ENCODE measurements at places on chromosomes 1 and 21.

- no peak for DNase-seq
Observed at GRCh38 chr1:172391976-172392375, 28.5 kb upstream of the C1orf105 start.

DNA sequence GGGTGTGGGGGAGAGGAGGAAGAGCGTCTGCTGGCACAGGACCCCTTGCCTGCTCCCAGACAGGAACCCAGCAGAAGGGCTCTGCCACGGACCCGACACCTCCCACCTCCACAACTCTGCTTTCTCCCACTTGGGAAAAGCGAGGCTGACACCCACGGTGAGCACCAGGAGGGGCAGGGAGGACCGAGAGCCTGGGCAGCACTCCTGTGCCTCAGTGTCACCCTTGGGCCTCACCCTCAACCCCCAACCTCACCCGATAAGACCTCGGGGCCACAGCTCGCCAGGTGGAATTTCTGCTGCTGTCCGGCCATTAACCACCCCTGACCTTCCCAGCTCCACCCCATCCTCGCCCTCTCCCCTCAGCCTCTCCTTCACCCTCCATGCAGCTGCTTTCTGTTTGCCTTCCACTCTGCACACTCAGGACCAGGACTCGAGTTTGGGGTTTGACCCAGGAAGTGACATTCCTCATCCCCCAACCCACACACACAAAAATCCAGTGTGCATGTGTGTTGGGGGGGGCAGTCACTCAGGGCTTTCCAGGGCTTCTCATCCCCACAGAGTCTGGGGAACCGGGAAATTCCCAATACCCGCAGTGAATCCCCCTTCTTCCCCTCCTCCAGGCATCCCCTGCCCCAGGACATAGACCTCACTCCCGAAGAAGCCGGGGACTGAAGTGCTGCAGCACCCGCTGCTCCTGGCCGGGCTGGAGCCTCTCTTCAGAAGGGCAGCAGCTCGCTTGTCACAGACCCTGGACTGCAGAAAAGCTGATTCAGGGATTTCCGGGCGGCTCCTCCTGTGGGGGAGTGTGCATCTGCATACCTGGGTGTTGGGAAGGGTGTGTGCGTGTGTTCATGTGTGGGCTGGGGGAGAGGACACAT lies 65.8 kb downstream of the SYT2 start:
- DNase-seq, result no peak

- DNase-seq, result no peak
Observed at GRCh38 chr1:58664881-58665280, 35.0 kb downstream of the MYSM1 start.

DNA sequence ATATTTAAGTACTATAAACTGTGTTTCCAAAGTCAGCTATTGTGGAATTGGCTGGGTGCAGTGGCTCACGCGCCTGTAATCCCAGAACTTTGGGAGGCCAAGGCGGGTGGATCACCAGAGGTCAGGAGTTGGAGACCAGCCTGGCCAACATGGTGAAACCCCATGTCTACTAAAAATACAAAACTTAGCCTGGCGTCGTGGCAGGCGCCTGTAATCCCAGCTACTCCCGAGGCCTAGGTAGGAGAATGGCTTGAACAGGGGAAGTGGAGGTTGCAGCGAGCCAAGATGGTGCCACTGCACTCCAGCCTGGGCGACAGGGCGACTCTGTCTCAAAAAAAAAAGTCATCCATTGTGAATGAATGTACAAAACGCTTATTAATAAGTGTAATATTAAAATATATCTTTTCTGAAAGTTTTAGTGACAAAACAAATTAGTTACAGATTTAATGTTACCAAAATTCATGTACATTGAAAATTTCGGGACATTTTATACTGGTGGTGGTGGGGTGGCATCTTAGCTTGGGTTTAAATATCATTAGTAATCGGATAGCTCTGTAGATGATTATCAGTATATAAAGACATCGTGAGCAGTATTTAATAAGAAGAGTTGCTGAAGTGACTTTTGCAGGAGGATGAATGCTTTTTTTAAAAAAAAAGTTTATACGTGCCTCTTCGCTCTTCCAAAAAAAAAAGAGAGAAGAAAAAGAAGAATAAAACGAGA lies 503 bp upstream of the SRSF11 start:
- peak; percentile 2 for DNase-seq

GRCh38 chr1:51349862-51350261 lies 19.5 kb upstream of the TTC39A start:
- DNase-seq, result no peak

- DNase-seq, result no peak
Observed at GRCh38 chr1:9031484-9032259, 5.4 kb upstream of the SLC2A7 start.

GRCh38 chr1:34681480-34682451 lies 73.1 kb upstream of the GJB5 start:
- DNase-seq, result peak; percentile 64

- peak; percentile 93 for DNase-seq
Observed at GRCh38 chr1:205229399-205229871, 1.7 kb downstream of the TMCC2 start.

GRCh38 chr1:36536727-36537126 lies 54.0 kb upstream of the CSF3R start:
- no peak for DNase-seq

GRCh38 chr21:40841524-40842196 lies 5.3 kb downstream of the DSCAM start:
- DNase-seq, result no peak

GRCh38 chr1:239263801-239264200 lies 122.6 kb upstream of the CHRM3 start:
- DNase-seq, result no peak

GRCh38 chr21:15066123-15066575 lies 1.3 kb upstream of the NRIP1 start:
- DNase-seq, result no peak

DNA sequence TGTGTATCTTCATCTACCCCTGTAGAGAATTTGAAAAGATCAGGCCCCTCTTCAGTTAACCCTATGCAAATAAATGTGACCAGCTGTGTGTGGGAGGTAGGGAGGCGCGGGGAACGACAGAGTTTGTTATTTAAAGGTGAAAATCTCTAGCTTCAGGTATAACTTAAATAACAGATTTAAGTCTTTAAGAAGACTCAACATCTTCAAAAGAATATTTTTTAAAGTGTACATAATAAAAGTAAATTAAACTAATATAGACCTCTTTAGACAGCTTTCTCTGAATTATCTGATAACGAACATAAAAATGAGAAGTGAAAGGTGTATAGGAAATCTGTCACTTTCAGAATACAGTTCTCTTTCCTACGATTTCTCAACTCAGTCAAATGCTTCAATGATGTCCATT lies 16.0 kb downstream of the ANGPTL3 start:
- DNase-seq, result no peak

DNA sequence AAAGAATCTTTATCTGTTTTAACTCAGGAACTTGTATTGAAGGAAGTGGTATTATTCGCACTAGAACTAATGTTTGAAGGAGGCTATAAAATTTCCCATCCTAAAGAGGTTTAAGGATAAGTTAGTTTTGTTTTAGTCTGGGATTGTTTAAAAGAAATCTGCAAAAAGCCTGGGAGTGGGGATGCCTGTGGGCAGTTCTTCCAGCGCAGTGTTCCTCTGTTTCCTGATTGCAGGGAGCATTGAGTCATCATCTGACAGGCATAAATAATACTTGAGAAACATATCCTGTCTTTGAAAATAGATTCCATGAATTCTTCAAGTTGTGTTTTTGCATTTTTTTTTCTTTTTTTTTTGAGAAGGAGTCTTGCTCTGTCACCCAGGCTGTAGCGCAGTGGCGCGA lies 350.8 kb upstream of the PTBP2 start:
- DNase-seq, result peak; percentile 70

- DNase-seq, result no peak
Observed at GRCh38 chr1:111629190-111629954, 9.8 kb downstream of the RAP1A start.

- DNase-seq, result no peak
Observed at GRCh38 chr21:32392299-32392879, 423 bp downstream of the URB1 start.

GRCh38 chr1:205375835-205376545 lies 19.3 kb upstream of the KLHDC8A start:
- peak; percentile 73 for DNase-seq

DNA sequence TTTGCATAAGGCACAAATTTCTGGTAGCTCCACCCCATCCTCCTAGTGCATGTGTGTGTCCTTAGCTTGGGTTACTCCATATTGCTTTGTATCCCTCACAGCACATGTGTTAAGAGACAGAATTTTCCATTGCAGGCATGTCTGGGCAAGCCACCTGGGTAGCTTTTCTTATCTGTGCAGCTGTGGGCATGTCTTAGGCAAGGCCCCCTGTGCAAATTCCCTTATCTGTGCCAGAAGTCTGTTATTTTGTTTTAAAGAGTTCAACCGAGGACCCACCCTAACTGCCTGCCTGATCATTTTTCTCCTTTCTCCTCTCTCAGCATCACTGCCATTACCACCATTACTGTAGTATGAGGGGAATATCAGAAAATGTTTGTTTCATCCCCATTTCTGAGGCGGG lies 131.9 kb downstream of the CYYR1 start:
- DNase-seq, result no peak

GRCh38 chr1:214363386-214363785 lies 82.4 kb downstream of the SMYD2 start:
- DNase-seq, result no peak

- DNase-seq, result no peak
Observed at GRCh38 chr21:26918323-26919079, 48.4 kb downstream of the ADAMTS5 start.

GRCh38 chr1:41353744-41354143 lies 7.5 kb upstream of the FOXO6 start:
- no peak for DNase-seq

- DNase-seq, result peak; percentile 60
Observed at GRCh38 chr1:24586970-24587820, 31.3 kb downstream of the NCMAP start.

DNA sequence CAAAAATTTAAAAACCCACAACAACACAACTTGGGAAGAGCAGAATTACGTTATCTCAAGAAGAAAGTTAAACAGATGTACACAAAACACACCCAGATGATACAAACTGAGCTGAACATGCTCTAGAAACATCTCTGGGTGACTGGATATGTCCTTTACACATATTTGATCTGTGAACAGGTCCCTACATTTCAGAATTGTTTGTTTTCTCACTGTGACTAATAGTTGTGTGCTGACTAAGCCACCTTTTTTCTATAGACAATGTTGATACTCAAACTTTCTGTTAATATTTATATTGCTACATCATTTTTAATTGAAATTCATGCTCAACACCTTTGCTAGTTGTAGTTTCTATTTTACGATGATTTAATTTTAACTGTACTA lies 1.0 kb upstream of the F11R start:
- no peak for DNase-seq

GRCh38 chr21:45050797-45051489 lies 23.4 kb upstream of the ADARB1 start:
- DNase-seq, result no peak

GRCh38 chr1:207888652-207889051 lies 22.3 kb downstream of the CD34 start:
- DNase-seq, result peak; percentile 53

GRCh38 chr1:77383236-77383635 lies 101.4 kb downstream of the AK5 start:
- DNase-seq, result no peak

GRCh38 chr1:185432948-185433347 lies 115.9 kb upstream of the IVNS1ABP start:
- DNase-seq, result no peak

GRCh38 chr1:159965263-159965662 lies 11.2 kb upstream of the SLAMF9 start:
- no peak for DNase-seq

DNA sequence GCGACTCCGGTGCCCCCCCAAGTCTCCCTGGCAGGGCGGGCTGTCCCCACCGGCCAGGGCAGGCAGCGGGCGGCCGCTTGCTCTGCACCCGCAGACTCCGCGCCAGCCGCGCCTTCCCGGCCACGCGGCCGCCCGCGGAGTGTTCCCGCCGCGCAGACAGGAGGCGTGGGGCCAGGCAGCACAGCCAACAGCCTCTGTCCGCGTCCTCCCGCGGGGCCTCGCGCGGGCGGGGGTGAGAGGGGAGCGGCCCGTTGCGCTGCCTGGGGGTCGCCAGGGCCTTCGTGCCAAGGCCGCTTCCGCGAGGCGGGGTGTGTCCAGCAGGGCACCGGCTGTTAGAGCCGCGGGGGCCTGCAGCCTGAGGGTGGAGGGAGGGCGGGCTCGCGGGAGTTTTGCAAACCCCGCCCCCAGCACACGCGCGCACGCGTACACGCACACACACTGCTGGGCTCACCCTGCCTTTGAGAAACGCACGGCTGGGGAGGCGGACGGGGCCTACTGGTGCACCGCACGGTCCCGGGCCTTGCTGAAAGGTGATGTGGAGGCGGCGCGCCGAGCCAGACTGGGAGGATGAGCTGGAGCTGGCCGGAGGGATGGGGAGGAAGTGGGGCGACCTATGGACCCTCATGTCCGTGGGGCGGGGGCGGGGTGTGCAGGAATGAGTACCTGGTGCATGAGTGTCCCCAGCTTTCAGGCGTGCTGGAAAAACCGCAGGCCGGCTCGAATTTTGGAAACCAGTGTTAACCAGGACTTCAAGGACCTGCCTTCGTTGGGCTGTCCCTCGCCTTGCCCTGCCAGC lies 41.5 kb downstream of the KIAA1614 start:
- DNase-seq, result no peak

DNA sequence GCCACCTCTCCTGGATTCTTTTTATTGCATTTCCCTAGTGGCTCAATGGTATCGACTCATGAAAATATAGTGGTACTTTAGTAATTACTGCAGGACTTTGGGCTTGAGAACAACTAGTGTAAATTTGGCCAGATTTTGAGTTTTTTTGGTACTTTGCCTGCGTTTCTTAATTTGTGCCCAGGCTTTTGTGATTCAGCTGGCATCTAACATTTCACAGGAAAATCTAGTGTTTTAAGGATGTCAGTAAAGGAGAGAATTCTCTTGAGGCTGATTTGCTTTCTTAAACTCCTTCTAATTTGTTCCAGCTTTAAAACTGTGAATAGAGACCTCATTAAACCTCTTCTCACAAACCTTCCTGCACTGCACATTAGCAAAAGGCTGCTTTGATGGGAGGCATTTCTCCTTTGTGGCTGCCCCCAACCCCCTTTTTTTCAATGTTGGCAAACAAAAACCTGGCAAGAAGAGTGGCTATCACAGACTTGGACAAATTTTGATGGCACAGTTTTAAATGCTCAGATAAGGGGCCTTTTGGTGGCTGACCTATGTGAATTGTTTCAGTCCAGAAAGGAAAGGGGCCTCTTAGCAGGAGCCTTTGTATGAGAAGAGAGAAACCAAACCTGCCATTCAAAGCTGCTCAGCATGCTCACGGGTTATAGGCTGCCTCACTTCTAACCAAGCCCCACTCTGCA lies 113.4 kb upstream of the RAVER2 start:
- no peak for DNase-seq

- no peak for DNase-seq
Observed at GRCh38 chr1:32797456-32797855, 19.7 kb downstream of the YARS1 start.

DNA sequence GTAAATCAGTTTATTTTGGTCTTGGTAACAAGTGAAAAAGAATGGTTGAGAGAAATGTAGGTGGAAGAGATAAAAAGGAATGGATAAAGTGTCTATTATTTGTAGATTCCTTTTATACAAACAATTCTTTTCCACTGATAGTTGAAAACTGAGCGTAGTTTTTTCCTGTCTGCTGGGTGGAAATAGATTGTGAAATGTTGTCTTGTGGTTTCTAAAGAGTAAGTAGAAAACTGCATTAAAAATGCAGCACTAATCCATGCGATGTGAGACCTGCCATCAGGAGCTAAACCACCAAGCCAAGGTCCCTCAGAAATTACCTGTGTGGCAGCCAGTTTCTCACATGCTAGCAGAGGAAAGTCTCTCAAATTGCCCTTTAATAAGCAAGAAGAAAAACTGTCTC lies 103.2 kb upstream of the SLC44A3 start:
- DNase-seq, result no peak

- no peak for DNase-seq
Observed at GRCh38 chr1:25208092-25208491, 24.2 kb downstream of the SYF2 start.

All from urothelium cell line (cell line).